Type B pancreatic cell (in vitro differentiated cells): ENCODE measurements at places on chromosomes 5 and 9. TPM values are rescaled to one million over a fixed set of nuclear protein-coding genes. Genes with fewer than 3 reads are reported as not detected.

SPATA31E1 gene
- total RNA-seq: not detected in 2 replicates

- no peaks in the 10 kb centered on the region for H3K36me3 ChIP-seq
- no peak overlapping the region for H3K27ac ChIP-seq
- no peak overlapping the region for H3K4me3 ChIP-seq
- H3K4me1 ChIP-seq: peaks cover 22% of the 10 kb centered on the region
- H3K27me3 ChIP-seq: no peaks in the 10 kb centered on the region
Observed at GRCh38 chr5:57903458-57903857, 420.8 kb upstream of the ACTBL2 start.

ARPC5L gene
- total RNA-seq: 37.9 and 38.9 TPM in 2 replicates

GRCh38 chr9:120937127-120937526 lies 10.5 kb upstream of the TRAF1 start:
- H3K36me3 ChIP-seq: no peaks in the 10 kb centered on the region
- DNase-seq: no peak
- H3K4me3 ChIP-seq: no peak overlapping the region
- H3K27ac ChIP-seq: no peak overlapping the region
- H3K27me3 ChIP-seq: peaks cover 16% of the 10 kb centered on the region

APBB3 gene
- total RNA-seq: 26.9 and 61.4 TPM in 2 replicates
